NCI-H1694 (cell line): ENCODE measurements at places on chromosomes 13 and 19.

- peak; percentile 32 for DNase-seq
Observed at GRCh38 chr19:42023121-42023942, 29.3 kb upstream of the ATP1A3 start.

GRCh38 chr13:93270769-93271742 is 44.4 kb downstream of the GPC6 start:
- DNase-seq: peak; percentile 96

- no peak for DNase-seq
Observed at GRCh38 chr13:97327086-97327485, 105.0 kb downstream of the MBNL2 start.

DNA sequence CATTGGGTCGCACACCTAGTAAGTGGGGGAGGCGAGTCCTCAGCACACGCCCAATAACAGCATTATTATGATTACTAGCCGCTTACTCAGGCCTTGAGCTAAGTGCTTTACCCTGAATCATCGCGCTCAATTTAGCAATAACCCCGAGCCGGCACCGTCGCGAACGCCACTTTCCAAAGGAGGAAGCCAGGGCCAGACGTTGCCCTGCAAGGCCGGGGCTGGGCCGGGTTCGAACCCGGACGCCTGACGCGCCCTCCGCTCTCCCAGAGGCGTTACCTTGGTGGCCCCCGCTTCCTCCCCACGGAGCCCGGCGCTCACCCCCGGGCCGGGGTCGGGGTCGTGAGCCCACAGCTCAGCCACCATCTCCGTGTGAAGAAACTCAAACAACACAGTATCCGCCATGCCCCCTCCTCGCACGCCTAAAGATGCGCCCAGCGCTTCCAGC is at the start of gene TRAPPC6A:
TRAPPC6A (minus strand) TSS at position 421 of the 445 bp plus-strand sequence; CDS start at position 402, 19 bp downstream.
- no peak for DNase-seq

DNA sequence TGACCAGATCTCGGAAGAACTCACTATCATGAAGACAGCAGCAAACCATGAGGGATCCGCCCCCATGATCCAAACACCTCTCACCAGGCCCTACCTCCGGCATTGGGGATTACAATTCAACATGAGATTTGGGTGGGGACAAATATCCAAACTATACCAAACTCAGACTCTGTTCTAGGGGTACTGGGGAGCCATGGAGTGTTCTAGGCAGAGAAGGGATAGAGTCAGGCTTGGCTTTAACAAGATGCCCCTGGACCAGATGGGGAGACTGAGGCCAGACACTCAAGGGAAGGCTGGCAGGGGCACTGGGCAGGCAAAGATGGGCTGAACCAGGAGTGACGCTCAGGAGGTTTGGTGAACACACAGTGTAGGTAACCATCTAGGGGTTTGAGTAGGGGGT is 11.9 kb upstream of the SCN1B start:
- DNase-seq: no peak

DNA sequence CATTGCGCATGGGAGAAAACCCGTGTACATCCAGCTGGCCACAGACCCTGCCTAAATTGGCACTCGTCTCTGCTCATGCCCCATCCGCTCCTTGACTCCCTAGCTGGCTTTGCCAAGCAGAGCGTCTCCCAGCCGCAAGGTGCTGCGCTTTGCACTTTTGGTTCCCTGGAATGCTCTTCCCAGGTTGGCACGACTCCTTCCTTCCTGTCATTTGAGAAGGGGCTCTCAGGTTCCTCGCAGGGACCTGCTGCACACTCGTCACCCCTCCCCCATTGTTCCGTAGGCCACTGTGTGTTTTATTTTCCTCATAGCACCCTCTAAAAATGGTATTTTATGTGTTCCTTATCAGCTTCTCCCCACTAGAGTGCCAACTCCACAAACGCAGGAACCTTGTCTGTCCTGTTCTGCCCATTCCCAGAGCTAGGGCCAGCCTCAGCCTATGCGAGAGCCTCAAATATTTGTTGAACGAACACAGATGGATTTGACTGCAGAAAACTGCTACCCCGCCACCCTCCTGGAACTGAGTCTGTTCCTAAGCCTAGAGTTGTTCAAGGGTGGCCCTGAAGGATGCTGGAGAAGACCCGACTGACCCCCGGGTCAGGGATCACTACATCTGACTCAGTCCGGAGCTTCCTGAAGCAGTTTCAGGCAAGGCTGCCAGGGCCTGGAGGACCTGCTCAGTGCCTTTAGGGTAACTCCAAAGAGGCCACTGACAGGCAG is 8.4 kb upstream of the CEBPA start:
- DNase-seq: no peak

GRCh38 chr19:680287-681028 is 4.3 kb downstream of the FSTL3 start:
- peak; percentile 90 for DNase-seq

DNA sequence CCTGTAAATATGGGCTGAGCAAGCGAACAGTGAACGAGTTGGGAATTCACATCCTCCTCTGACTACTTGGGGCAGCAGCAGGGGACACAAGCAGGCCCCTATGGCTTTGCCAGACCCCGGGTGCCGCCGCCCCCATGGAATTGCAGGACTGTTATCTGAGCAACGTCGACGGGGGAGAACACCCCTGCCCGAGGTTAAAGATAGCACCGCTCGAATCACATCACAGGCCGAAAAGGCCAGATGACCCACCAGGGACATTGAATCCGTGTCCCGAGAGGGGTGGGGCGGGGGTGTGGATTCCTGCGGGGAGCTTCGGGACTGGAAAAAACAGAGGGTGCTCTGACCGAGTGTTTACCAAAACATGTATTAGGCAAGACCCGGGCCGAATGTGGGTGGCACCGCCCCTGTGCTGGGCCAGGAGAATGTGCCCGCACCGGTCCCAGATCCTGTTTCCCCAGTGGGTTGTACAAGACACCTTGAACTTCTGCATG is 9.1 kb downstream of the FEM1A start:
- no peak for DNase-seq

GRCh38 chr13:48000559-48001113 is 437 bp downstream of the SUCLA2 start:
- DNase-seq: no peak

- no peak for DNase-seq
Observed at GRCh38 chr13:21997726-21998125, 326.9 kb downstream of the FGF9 start.

GRCh38 chr19:29454109-29454508 is 71.7 kb upstream of the VSTM2B start:
- DNase-seq: no peak

DNA sequence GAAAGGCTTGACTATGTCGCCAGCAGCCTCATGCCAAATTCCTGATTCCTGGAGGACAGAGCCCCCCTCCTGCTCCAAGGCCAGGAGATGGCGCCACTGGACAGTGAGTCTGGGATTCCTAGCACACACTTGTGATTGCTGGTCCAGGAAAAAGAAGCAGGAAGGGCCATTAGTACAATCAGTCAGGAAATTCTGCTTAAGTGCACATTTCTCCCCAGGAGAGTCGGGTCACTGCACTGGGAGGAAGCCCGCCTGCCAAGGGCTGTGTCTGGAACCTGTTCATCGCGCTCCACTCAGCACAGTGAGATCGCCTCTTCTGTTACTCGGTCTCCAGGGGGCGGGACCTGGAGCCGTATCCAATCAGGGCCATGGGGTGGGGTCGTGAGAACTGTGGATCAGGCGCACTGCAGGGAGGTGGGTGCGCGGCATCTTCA is 65.1 kb downstream of the ZNF823 start:
- no peak for DNase-seq

DNA sequence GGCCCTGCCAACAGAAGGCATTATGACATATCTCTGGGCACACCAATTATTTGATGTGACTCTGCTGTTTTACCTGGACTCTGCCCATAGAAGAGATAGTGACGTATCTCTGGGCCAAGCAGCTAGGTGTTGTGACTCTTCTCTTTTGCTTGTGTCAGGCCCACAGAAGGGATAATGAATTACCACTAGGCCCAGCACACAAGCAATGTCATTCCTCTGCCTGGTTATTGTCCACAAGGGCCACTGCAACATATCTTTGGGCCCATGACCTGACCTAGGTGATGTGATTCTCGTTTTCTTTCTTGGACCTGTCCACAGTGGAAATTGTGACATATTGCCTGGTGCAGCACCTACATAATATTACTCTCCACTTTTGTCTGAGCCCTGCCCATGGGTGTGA is 65.1 kb upstream of the ZNF724 start:
- DNase-seq: no peak

GRCh38 chr19:7869453-7869909 is 4.7 kb downstream of the PRR36 start:
- no peak for DNase-seq

- no peak for DNase-seq
Observed at GRCh38 chr13:32029684-32030083, 1.9 kb upstream of the FRY start.

DNA sequence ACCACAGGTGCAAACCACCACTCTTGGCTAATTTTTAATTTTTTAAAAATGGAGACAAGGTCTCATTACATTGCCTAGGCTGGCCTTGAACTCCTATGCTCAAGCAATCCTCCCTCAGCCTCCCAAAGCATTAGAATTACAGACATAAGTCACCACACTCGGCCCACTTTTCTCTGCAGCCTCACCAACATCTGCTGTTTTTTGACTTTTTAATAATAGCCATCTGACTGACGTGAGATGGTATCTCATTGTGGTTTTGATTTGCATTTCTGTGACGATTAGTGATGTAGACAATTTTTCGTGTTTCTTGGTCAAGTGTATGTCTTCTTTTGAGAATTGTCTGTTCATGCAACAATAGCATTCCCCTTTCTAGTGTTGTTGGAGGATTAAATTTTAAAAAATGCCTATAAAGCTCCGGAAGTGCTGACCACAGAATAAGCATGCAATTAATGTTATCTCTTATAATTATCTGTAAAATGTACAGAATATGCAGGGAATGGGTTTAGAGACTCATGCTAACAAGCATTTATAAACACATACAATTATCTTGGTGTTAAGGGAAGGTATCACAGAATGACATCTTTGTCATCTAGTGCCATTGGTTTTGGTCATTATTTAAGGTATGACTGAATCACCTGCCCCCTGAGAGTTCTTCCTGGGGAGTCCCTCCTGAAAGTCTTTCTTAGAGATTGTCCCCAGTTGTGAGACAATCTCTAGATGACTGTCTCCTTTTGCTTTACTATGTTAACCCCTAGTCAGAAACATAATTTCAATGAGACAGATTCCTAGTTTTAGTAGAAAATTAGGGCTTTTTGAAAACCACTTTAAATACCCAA is 118.5 kb upstream of the SERTM1 start:
- DNase-seq: no peak

- no peak for DNase-seq
Observed at GRCh38 chr19:42198676-42199439, 18.6 kb downstream of the DEDD2 start.

- no peak for DNase-seq
Observed at GRCh38 chr19:30731591-30731990, 359.4 kb downstream of the ZNF536 start.

- no peak for DNase-seq
Observed at GRCh38 chr13:96381681-96382080, 291.8 kb downstream of the HS6ST3 start.

GRCh38 chr19:57165846-57166245 is 1.4 kb downstream of the DUXA start:
- DNase-seq: no peak

- DNase-seq: no peak
Observed at GRCh38 chr13:43133792-43134191, 110.4 kb downstream of the DNAJC15 start.

GRCh38 chr13:74080762-74081161 is 53.4 kb downstream of the KLF12 start:
- no peak for DNase-seq

DNA sequence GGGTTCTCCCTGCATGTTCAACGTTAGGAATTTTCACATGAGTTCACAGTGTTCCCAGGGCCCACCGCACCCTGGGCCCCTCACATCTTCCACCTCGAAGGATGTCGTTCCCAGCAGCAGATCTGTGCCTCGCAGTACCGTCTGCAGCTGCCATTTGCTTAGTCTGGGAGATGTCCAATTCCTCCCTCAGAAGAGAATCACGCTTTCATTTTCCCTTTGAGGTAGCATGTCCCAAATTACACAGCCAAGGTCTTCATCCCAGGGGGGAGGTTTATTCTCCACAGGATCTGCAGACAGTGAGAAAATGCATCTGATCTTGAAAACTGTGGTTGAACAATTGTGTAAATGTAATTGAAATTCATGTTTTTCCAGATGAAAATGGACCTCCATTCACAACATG is 150.2 kb downstream of the DCT start:
- DNase-seq: no peak

DNA sequence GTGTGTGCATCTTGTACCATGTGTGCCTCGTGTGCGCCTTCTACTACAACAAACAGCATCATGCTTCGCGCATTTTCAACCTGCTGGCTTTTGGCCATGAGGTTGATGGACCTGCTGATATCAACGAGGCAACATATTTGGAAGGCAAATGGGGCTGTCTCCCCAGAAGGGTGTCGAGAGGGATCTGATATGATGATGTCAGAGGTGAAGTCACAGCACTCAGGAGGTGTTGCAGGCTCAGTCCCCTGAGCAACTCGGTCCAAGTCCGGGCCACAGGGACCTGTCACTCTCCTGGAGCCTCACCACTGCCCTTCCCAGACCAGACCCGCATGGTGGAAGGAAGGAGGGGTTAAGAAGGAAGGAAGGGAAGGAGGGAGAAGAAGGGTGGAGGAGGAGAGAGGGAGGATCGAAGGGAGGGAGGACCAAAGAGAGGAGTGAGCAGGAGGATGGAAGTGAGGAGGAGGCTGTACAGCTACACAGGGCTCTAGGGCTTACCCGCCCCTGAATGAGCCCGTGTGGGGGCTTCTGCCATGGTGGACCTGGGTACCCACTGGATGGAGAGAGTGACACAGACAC is 6.7 kb upstream of the C13orf46 start:
- DNase-seq: no peak
